Ascending aorta (tissue), 2 donors: ENCODE measurements at places on chromosomes 2 and 18.

- no peak overlapping the region for H3K4me3 ChIP-seq
- DNase-seq, result no peak
- H3K4me1 ChIP-seq, result no peaks in the 10 kb centered on the region
- no peak overlapping the region for H3K27ac ChIP-seq
- H3K27me3 ChIP-seq, result no peaks in the 10 kb centered on the region
- H3K36me3 ChIP-seq, result no peaks in the 10 kb centered on the region
Measured at GRCh38 chr2:159976527-159977160, 85.8 kb downstream of the PLA2R1 start.

DNA sequence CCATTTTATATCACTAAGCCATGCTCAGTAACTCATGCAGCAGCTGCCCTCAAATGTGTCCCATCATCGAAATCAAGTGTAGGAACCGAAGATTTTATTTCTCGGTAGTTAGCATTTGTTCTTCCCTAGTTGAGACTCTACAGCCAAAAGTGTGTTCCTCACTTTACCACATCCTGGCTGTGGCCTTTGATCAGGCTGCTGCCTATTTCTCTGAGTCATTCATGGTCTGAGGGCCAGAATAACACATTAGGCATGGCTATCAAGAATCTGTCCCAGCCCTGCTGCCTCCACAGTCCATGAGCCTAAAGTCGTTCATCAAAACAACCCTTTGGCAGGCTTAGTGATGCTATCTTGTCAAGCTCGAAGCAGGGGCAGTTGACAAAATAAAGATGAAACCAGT, 300.1 kb downstream of the TDRD15 start:
- H3K4me3 ChIP-seq, result no peak overlapping the region
- H3K4me1 ChIP-seq, result no peaks in the 10 kb centered on the region
- H3K27ac ChIP-seq, result no peak overlapping the region
- DNase-seq, result no peak
- no peaks in the 10 kb centered on the region for H3K27me3 ChIP-seq
- H3K36me3 ChIP-seq, result no peaks in the 10 kb centered on the region

DNA sequence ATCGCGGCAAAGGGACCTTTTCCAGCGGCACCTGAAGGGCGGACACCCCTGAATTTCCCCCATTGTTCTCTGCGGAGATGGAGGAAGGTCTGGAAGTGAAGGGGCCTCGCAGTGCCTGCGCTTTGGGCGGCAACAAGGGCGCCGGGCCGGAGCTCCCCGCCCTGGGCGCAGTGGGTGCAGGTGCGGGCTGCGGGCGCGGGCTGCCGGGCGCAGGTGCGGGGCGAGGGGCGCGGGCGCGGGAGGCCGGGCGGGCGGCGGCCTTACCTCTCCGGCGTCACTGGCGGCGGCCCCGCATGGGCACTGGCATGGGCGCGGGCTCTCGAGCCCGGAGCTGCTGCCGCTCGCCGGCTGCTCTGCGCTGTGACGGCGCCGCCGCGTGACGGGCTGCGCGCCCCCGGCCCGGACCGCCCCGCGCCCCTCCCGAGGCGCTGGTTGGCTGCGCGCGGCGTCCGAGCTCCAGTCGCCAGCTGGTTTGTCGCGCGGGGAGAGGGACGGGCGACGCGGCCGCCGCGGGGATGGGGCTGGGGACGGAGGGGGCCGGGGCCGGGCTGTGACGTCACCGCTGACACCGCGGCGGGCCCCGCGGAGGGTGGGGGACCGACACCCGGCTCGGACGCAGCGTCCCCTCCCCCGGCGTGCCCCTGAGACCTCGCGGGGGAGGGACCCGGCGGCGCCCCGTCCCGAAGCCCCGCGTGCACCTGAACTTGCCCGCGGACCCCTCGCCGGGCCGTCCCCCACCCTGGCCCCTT, at the start of gene KIF1A:
Gene KIF1A, minus strand, starts transcription at position 362 of the 749 bp plus-strand sequence. CDS start 22,467 bp downstream, outside the sequence.
- no peak within 1 kb of the TSS for H3K27ac ChIP-seq
- DNase-seq, result no peak
- H3K4me1 ChIP-seq, result peaks cover 5% of the 10 kb centered on the region

DNA sequence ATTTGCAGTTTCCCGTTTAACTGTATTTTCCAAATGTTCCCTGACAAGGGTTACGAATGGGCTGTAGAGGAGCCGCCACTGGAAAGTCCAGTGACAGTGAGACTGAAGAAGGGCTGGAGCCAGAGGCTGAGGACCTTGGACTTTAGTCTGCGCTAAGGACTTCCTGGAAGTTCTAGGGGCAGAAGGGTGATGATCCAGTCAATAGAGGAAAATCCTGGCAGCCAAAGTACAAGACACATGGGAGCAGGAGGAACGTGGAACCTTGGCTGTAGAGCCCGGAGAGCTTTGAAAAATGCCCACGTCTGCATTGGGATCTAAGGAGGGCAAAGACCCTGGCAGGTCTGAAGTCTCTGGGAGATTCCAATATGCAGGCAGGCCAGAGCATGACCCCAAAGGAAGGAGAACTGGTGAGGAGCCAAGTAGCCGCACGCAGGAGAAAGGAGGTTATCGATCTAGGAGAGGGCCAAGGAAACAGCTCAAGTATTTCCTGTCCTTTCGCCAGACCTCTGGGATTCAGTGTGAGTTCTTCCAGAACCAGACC, 28.5 kb downstream of the MBP start:
- H3K4me3 ChIP-seq, result no peak overlapping the region
- no peaks in the 10 kb centered on the region for H3K27me3 ChIP-seq
- no peaks in the 10 kb centered on the region for H3K36me3 ChIP-seq
- no peak for DNase-seq
- H3K4me1 ChIP-seq, result peaks cover 50% of the 10 kb centered on the region
- peak overlapping the region; percentile 73 for H3K27ac ChIP-seq

- H3K4me3 ChIP-seq, result no peak overlapping the region
- DNase-seq, result no peak
- H3K4me1 ChIP-seq, result peaks cover 3% of the 10 kb centered on the region
- no peaks in the 10 kb centered on the region for H3K36me3 ChIP-seq
- H3K27ac ChIP-seq, result no peak overlapping the region
Measured at GRCh38 chr18:46184727-46185126, 80.5 kb downstream of the HAUS1 start.

GRCh38 chr2:135473567-135473966, 57.5 kb downstream of the ZRANB3 start:
- no peaks in the 10 kb centered on the region for H3K4me1 ChIP-seq
- H3K4me3 ChIP-seq, result no peak overlapping the region
- H3K27me3 ChIP-seq, result no peaks in the 10 kb centered on the region
- DNase-seq, result no peak
- H3K27ac ChIP-seq, result no peak overlapping the region
- H3K36me3 ChIP-seq, result no peaks in the 10 kb centered on the region

DNA sequence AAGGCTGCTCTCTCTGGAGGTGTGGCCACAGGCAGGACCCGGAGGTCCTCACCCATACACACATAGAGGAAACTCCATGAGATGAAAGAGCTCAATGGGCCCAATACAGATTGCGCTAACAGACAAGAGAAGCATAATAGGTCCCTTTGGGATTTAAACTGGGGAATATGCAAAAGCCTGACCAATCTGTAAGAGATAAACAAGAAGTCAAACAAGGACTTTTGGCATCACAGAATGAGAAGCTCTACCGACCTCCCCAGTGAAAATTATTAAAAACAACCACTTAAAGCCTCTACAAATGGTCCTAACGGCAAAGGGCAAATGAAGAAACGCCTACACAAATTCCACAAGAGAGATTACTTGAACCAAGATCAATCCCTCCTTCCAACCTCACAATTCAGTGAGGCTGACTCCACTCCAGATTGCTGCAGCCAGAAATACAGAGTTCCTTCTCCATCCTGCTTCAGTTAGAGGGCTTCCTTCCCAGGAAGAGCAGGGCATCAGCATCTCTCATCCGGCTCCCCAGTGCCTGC, 10.8 kb downstream of the IWS1 start:
- peaks cover 7% of the 10 kb centered on the region for H3K36me3 ChIP-seq
- peak overlapping the region; percentile 83 for H3K27ac ChIP-seq
- no peak for DNase-seq
- no peak overlapping the region for H3K4me3 ChIP-seq
- no peaks in the 10 kb centered on the region for H3K4me1 ChIP-seq

DNA sequence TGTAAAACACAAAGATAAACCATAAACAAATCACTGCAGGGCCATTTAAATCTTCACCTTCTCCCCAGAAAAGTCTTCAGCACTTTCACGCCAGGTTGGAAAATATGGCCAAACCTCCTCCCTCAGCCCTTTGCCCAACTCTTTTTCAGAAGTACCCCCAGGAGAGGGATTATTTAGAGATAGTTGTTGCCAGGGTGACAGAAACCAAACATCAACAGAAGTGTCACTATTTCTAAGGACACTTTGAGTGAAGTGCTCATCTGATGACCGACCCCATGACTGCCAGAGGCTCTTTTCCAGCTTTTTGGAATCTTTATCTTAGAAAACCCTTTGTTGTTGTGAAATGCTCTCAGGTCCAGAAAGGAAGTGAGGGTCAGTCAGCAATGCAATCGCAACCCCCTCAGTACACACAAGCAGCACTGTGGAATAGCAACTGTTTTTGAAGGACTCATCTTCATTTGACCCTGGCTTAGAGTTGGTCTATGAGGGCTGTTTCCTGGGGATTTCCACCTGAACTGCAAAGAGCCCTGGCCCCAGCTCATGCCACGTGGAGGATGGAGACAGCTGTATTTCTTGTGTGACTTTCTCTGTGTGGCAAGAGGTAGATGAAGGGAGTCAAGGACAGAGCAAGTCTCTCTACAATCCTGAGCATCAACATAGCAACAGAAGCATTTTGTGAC, 114.0 kb upstream of the STON1 start:
- no peaks in the 10 kb centered on the region for H3K27me3 ChIP-seq
- H3K36me3 ChIP-seq, result no peaks in the 10 kb centered on the region
- H3K4me3 ChIP-seq, result no peak overlapping the region

DNA sequence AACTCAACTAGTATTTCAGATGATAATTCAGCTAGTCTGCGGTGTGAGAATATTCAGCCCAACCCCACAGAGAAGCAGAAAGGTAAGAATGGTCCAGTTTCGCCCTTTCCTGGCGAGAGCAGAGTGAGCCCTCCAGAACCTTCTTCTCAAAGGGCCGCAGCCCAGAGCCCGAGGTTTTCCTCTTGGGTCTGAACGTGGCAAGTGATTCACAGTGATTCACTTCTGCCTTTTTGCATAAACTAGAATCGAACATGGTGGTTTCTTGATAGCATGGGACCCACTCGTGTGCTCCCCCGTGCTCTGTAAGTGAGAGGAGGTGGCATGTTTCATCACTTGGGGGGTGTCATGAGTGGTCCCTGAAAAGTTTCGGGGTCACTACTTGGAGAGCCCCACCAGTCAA, 24.2 kb downstream of the TRAF3IP1 start:
- no peak overlapping the region for H3K4me3 ChIP-seq
- DNase-seq, result no peak
- H3K27me3 ChIP-seq, result no peaks in the 10 kb centered on the region
- H3K36me3 ChIP-seq, result peaks cover 17% of the 10 kb centered on the region
- no peak overlapping the region for H3K27ac ChIP-seq

GRCh38 chr18:50947899-50948298, 19.9 kb upstream of the ELAC1 start:
- no peak overlapping the region for H3K27ac ChIP-seq
- no peak overlapping the region for H3K4me3 ChIP-seq
- peaks cover 4% of the 10 kb centered on the region for H3K36me3 ChIP-seq
- no peak for DNase-seq

DNA sequence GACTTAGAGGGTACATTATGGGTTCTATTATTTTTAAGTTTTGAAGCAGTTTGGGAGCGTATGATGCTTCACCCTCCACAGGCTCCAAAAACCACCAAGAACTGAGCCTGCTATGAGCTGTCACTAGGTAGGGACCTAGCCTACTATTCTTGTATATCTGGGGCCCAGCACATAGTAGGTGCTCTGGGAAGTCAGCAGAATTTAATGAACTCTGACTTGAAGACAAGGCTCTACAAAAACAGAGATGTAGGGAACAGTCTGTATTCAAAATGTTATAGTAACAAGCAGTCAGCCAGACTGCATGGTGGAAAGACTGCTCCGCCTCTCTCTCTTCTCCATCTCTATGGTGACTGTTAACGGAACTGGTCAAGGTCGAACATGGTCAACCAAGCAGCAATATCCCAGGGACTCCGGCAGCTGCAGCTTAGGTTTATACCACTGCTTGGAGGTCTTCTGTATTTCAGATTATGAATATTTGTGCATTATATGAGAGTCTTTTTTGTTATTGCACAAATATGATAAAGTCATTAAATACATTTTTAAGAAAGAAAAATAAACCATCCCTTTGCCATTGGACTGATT, 22.2 kb upstream of the YWHAQ start:
- no peak for DNase-seq
- H3K36me3 ChIP-seq, result no peaks in the 10 kb centered on the region
- no peak overlapping the region for H3K4me3 ChIP-seq
- H3K27me3 ChIP-seq, result no peaks in the 10 kb centered on the region
- no peaks in the 10 kb centered on the region for H3K4me1 ChIP-seq

DNA sequence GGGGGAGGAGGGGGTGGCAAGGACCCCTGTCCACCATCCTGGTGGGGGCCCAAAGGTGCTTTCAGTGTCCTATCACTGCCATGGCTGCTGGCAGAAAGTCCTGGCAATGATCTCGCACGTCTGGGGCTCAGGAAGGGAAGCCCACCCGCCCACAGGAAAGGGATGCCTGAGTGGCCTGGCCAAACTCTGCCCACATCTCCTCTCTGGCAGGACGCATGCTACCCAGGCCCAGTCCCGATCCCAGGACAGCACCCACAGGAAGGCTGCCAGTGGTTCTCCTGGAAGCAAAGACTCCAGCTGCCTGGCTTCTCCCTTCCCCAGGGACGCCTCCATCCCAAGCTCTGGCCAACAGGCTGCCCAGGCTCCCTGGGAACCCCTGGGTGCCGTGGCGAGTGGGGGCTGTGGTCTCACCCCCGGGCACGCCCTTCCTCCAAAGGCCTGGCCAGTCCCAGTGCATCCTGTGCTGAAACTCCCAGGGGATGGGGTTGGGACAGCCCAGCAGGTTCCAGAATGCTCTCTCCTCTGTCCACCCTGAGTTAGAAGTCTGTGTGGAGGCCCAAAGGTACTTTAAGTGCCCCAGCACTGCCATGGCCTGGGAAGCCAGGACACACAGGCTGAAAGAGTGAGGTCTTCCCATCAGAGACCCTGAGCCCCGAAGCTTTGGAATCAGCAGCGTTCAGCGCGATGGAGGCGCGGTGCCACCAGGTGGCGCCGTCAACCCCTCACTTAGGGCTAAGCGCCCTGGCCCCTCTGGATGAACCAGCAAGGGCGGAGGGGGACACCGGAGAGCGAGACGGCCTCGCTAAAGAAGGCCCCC, 29.8 kb upstream of the TAF1B start:
- H3K27ac ChIP-seq, result no peak overlapping the region
- H3K36me3 ChIP-seq, result no peaks in the 10 kb centered on the region
- peak overlapping the region; percentile 10 for H3K4me3 ChIP-seq
- no peak for DNase-seq
- H3K27me3 ChIP-seq, result no peaks in the 10 kb centered on the region

DNA sequence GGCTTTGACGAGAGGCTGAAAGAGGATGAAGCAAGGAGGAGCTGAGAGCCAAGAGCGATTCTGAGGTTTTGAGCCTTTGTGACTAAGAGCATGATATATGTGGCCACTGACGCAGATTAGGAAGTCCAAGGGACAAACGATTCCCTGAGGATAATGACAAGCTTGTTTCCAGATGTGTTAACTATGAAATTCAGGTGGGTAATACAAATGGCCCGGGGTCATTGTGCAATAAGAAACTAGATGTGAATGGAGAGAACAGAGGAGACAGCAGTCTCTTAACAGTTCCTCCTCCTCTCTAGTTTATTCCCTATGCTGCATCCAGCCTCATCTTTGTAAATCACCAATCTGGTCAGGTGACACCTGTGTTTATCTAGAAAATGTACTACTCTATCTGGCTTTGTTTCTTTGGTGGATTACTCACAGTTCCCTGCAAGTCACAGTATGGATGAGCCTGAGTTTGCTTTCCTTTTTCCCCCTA, 84.2 kb downstream of the SOCS6 start:
- H3K27me3 ChIP-seq, result no peaks in the 10 kb centered on the region
- no peaks in the 10 kb centered on the region for H3K36me3 ChIP-seq
- DNase-seq, result no peak
- no peaks in the 10 kb centered on the region for H3K4me1 ChIP-seq
- H3K27ac ChIP-seq, result no peak overlapping the region
